ENCODE measurements at places on chromosomes 2 and 18. TPM values are rescaled to one million over a fixed set of nuclear protein-coding genes. Genes with fewer than 3 reads are reported as not detected.

DNA sequence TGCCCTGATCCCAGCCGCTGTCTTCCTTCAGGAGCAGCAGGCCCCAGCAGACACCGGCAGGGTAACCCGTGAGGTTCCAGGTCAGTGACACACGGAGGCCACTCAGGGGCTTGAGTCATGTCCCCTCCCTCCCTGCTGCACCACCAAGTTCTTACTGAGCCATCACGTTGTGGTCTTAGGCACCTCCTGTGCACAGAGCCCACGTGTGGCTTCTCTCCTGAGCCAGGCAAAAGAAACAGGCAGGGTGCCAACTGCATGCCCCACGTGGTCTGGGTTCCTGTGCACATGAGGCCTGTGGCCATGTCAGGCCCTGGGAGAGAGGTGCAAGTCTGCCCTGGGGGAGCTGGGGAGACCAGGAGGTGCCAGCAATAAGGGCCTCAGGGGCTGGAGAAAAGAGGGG, 264.8 kb downstream of the KLHL29 start:
- no peaks in the 10 kb centered on the region for H3K27me3 ChIP-seq
- H3K27ac ChIP-seq: no peak overlapping the region
- no peak overlapping the region for H3K4me3 ChIP-seq
- no peak for DNase-seq
- H3K36me3 ChIP-seq: no peaks in the 10 kb centered on the region

DNA sequence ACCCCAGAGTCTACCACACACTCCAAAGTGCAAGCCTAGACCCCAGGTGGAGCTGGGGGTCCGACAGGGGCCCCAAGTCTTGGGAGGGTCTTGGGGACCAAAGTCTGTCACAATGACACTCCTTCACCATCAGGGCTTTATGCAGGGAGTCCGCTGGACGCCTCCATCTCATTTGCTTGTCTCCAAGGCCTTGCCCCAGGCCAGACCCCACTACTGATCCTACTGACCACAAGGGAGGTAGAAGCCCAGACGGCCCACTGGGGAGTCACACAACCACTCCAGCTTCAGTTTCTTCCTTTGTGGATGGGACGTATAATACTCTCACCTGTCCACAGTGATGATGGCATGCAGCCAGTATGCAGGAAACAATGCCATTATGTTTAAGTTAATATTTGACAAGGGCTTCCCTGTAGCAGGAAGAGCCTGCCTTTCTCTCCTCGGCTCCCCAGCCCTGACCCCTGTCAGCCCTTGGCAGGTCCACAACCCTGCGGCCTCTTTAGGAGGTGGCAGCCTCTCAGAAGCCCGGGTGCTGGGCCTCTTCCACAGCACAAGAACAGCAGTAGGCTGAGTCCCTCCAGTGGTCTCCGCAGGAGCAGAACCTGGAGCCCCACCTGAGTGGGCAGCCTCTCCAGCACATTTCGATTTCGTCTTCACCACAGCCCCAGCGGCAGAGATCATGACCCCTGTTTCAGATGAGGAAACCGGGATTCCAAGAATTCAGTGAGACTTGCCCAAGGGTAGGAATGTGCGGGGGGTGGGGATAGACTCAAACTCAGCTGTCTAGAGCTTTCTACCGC, 6.5 kb downstream of the BIN1 start:
- H3K4me1 ChIP-seq: peaks cover 37% of the 10 kb centered on the region
- no peaks in the 10 kb centered on the region for H3K27me3 ChIP-seq
- no peak for DNase-seq
- no peaks in the 10 kb centered on the region for H3K36me3 ChIP-seq

DNA sequence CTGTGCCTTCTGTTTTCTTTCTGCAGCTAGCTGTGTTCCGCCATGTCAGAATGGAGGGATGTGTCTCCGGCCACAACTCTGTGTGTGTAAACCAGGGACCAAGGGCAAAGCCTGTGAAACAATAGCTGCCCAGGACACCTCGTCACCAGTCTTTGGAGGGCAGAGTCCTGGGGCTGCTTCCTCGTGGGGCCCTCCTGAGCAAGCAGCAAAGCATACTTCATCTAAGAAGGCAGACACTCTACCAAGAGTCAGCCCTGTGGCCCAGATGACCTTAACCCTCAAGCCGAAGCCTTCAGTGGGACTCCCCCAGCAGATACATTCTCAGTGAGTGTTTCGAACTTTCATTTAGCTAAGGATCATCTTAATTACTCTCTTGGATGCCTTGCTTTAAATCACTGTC, 74.1 kb downstream of the LTBP1 start:
- peaks cover 15% of the 10 kb centered on the region for H3K36me3 ChIP-seq
- peaks cover 17% of the 10 kb centered on the region for H3K4me1 ChIP-seq
- no peaks in the 10 kb centered on the region for H3K27me3 ChIP-seq
- no peak for DNase-seq

- H3K27me3 ChIP-seq: no peaks in the 10 kb centered on the region
- H3K4me3 ChIP-seq: no peak overlapping the region
- H3K36me3 ChIP-seq: no peaks in the 10 kb centered on the region
- DNase-seq: no peak
Observed at GRCh38 chr18:67266246-67267237, 250.0 kb downstream of the DSEL start.

- no peak overlapping the region for H3K4me3 ChIP-seq
- H3K36me3 ChIP-seq: no peaks in the 10 kb centered on the region
- H3K27me3 ChIP-seq: no peaks in the 10 kb centered on the region
- DNase-seq: no peak
- H3K27ac ChIP-seq: no peak overlapping the region
- peaks cover 9% of the 10 kb centered on the region for H3K4me1 ChIP-seq
Observed at GRCh38 chr18:22230471-22230945, 61.1 kb downstream of the GATA6 start.

DNA sequence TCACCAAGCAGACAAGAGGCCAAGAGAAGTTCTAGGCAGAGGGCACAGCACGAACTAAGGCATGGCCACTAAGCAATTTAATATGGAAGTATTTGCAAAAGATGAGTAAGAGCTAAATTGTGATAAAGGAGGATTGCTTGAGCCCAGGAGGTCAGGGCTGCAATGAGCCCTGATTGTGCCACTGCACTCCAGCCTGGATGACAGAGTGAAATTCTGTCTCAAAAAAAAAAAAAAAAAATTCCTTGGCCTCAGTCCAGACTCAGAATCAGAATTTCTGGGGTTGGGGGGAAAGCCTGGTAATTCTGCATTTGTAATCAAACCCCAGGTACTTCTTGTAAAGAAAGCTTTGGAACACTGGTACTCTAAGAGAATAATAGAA, 46.8 kb upstream of the RTN4 start:
- H3K27me3 ChIP-seq: no peaks in the 10 kb centered on the region
- H3K4me3 ChIP-seq: no peak overlapping the region
- no peaks in the 10 kb centered on the region for H3K36me3 ChIP-seq
- H3K27ac ChIP-seq: no peak overlapping the region

DNA sequence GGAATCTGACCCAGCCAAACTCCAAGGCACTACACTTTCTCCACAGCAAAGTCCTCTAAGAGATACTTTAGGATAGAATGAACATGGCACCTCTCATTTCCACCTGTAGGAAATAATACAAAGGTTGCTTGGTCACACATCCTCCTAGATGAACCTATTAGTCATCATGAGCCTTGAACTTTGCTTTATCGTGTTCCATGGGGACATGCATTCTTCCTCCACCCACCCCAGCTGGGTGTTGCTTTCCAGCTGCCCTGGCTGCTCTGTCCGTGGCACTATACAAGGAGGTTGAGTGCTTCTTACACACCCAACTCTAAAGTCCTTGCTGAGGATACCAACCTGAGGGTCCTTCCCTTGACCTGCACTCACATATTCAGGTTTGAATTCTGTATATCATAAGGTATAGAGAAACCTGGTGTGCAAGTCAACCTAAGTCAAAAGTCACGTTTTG, 52.7 kb downstream of the SPRED2 start:
- peaks cover 44% of the 10 kb centered on the region for H3K4me1 ChIP-seq
- no peaks in the 10 kb centered on the region for H3K27me3 ChIP-seq
- no peak overlapping the region for H3K4me3 ChIP-seq
- no peaks in the 10 kb centered on the region for H3K36me3 ChIP-seq
- no peak overlapping the region for H3K27ac ChIP-seq
- no peak for DNase-seq

The CFAP221 gene
- total RNA-seq: 0.14 TPM

Data from WTC11 (cell line).